ENCODE measurements at places on chromosomes 2 and 18. TPM values are rescaled to one million over a fixed set of nuclear protein-coding genes. Genes with fewer than 3 reads are reported as not detected.

- H3K36me3 ChIP-seq: no peaks in the 10 kb centered on the region
- H3K4me3 ChIP-seq: no peak overlapping the region
- DNase-seq: no peak
- no peaks in the 10 kb centered on the region for H3K4me1 ChIP-seq
- H3K27me3 ChIP-seq: no peaks in the 10 kb centered on the region
Measured at GRCh38 chr2:223536546-223536945, 65.6 kb downstream of the SCG2 start.

KCNK3 gene
- polyA plus RNA-seq: 7.5 TPM

GRCh38 chr18:75132098-75132870, 76.7 kb downstream of the PTGR3 start:
- DNase-seq: no peak
- H3K36me3 ChIP-seq: no peaks in the 10 kb centered on the region

PLGLB2 gene
- not detected for polyA plus RNA-seq

CRYGD gene
- not detected for polyA plus RNA-seq

All from pancreas (tissue), 10 donors.